ENCODE measurements at places on chromosomes 3 and 15.

GRCh38 chr15:83110381-83110780, 2.9 kb downstream of the TM6SF1 start:
- no peak for DNase-seq

DNA sequence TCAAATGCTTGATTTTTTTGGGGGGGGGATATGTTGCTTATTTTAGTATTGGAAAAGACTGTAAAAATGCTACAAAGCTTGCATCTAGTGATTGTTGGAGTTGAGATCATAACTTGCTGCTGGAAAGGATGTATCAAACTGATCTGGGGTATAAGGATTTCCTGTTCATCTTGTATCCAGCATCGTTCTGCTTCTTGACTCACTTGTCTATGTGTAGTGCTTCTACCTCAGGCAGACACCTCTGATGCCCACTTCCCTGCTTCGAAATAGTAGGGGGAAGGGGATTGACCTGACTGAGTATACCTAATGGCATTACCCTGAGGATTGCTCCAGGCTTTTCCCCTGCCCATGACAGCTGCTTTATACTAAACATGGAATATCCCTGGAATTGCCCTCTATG, 42.7 kb downstream of the STT3B start:
- DNase-seq, result no peak

DNA sequence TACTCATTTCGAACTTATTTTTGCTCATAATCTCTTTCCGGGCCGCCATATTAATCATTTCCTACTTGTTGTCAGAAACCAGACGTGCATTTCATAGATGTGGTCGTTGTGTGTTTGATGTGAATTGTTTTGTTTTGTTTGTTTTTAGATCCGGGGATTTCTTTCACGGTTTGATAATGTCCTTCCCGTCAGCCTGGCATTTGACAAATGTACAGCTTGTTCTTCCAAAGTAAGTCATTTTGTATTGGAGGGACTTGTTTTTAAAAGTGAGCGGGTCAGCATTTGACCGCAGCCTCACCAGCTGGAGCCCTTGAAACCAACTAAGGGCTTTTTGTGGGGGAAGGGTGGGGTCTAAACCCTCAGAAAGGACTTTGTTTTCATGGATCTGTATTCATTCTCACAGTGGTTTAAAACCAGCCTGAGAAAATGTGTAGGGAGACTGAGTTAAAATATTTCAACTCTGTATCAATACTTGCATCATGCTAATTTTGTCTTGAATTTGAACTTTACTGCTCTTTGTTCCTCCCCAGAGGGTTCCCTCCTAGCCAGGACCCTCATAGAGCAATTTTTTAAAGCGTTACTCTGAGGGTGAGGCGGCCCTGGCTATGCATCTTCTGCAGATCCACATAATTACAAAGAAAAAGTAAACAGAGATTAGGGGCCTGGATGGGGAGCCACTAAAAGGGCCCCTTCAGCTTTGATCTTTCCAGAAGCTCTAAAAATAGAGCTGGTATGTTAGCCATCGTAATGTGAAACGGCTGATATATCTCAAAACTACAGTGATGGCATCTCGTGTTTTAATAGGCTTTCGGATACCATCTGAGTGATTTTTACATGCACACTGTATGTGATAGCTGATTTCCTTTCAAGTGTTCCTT, 107.9 kb downstream of the ATG7 start:
- no peak for DNase-seq

DNA sequence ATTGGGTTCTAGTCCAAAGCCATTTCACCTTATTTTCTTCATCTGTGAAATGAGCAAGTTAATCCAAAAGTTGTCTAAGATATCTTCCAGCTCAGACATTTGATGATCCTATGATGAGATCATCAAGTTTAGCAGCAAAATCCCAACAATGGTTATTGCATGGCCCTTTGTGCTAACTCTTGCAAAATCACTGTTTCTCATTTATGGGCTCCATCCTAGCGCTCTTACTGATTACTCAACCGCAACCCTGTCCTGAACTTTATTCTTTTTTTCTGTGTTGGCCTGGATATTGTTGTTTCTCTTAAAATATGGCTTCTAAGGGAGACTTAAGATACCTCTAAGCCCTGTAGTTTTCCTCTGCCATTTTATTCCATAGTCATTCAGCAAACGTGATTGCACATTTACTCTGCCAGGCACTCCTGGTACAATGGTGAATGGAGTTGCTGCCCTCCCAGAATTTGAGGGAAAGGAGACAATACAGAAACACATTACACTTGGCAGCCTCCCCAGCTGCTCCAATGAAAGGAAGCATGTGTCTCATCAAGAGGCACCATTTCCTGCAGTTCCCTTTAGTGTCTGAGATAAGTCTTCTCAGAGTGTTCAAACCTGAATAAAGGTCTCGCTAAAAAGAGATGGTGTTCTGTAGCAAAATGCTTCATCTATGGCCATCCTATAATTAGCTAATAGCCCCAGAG, 4.4 kb downstream of the GXYLT2 start:
- DNase-seq, result no peak

GRCh38 chr3:149151843-149152242, 22.4 kb downstream of the HPS3 start:
- DNase-seq, result no peak

GRCh38 chr3:23075496-23075895, 127.6 kb upstream of the UBE2E2 start:
- no peak for DNase-seq

- no peak for DNase-seq
These were observed 18.9 kb upstream of the ALCAM start for GRCh38 chr3:105347625-105348302.

GRCh38 chr3:160806686-160807085, 50.7 kb downstream of the PPM1L start:
- DNase-seq, result no peak

GRCh38 chr3:115581362-115582135, 41.8 kb upstream of the GAP43 start:
- DNase-seq, result no peak

DNA sequence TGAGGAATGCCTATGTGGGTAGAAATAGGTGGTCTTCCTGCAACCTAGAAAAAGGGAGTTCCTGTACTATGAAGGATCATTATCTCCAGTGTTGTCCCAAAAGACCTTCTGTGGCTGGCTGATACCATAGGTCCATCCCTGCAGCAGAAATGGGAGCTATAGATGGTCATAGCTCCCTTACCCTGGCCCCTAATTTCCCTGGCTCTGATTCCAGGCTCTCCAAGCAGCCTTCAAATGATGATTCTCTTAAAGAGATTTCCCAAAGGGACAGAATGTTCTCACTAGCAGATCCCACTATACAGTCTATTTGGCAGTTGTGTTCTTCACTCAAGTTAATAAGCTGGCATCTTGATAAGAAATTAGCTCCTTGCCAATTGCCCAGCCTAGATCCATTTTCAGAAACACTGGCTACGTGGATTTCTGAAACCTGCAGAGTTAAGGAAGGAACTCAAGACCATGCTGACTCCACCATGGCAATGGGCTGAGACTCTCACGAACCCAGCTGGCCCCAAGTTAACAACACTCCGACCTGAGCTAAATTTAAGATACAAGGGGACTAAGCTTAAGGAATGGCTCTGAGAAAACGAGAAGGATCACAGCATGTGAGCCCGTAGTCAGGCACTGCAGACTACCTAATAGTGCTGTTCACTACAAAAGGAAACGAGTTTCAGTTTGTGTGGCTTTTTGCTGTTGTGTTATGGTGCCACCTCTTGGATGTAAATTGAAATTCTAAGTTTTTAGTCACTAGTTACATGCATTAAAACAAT, 11.4 kb downstream of the C15orf40 start:
- no peak for DNase-seq

DNA sequence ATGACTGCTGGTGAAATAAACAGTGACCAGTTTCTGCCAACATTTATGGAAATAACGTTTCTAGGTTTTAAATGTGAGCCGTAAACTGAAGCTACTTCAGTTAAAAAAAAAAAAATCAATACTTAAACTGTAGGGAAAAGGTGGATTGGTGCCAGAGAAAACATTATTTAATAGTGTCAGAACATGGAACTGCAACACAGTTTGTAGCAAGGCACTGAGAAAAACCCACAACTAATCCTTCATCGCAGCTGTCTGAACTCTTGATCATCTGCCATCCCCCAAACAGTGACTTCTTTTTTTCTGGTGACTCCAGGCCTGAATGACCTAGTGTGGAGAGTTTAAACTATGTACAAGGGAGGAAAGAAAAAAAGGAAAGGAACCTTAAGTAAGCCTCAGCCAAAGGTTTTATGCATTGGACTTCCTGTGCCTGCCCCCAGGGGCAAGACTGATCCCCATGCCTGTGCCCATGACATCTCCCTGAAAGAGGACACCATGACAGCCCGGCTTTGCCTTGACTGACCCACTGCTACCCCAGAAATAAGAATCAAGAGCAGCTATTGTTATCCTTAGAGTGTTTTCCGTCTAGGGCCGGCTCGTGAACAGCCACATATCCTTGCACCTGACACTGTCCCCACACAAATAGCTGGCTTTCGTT, 33.1 kb downstream of the CRTAP start:
- no peak for DNase-seq

GRCh38 chr15:76939715-76940114, 8.2 kb downstream of the RCN2 start:
- DNase-seq, result no peak

GRCh38 chr3:37935290-37935668, 55.3 kb upstream of the VILL start:
- DNase-seq, result no peak

GRCh38 chr15:70269311-70269911, 171.7 kb upstream of the TLE3 start:
- DNase-seq, result no peak

- DNase-seq, result no peak
These were observed 60.0 kb downstream of the AAGAB start for GRCh38 chr15:67194171-67195114.

- DNase-seq, result no peak
These were observed 67.0 kb upstream of the TNFAIP8L3 start for GRCh38 chr15:51161491-51162220.

DNA sequence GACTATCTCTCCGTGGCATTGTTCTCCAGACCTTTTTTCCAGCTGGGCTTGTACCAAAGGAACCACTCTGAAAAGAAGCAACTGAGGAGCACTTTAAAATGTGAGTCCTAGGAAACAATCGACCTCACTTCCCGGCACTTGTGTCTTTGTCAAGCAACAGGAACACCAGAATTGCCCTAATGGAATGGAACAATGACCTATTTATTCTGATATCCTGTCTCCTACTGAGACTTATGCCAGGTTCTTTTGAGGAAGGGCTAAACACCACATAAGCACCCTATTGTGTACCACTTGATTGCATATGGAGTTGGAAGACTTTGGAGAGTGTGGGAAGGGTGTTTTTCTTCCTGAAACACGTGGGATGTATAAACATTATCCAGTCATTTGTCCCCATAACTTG, 56.8 kb upstream of the TGFBR2 start:
- no peak for DNase-seq

GRCh38 chr3:49654955-49655556, 19.1 kb upstream of the APEH start:
- DNase-seq, result no peak

DNA sequence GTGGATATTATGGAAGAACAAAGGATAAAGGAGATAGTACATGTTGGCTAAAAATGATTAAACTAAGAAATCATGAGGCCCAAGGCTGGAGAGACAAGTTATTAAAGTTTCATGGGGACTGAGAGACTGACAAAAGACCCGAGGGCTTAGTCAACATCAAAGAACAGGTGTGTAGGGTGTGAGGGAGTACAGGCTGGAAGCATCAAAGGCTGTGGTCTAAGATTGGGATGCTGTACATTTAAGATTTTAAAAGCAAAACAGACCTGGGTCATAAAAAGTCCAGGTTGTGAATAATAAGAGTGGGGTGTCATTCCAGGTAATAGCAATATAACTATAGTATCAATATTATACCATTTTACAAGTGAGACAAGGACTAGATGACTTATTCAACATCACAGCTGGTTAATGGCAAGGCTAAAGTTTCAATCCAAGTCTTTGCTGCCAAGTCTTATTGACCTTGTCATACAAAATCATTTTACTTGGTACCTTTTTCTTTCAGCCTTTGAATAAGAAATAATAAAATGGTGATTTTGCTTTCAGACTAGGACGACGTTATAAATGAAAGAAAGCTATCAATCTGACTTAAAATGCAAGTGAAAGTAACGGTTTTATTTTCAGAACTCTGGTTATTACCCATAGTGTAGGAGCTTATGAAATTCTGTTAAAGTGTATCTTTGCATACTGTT, 211.6 kb downstream of the TNIK start:
- DNase-seq, result peak; percentile 74

DNA sequence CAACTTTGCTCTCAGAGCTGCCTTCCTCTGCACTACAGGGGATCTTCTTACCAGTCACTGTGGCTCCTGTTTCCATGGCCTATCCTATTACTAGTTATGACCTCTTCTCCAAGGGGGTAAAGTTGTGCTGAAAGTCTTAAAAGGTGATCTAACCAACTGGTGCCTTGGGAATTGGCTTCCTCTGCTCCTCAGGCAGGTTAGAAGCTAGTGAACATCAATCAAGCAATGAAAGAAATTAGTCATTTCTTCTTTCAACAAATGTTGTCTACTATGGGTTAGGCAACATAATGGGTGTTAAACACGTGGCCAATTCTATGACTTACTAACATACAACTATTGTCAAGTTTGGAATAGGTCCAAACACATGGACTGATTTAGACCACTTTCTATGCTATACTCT, 571.4 kb upstream of the NAALADL2 start:
- no peak for DNase-seq

- DNase-seq, result no peak
These were observed 84.8 kb downstream of the ARPP21 start for GRCh38 chr3:35724106-35724505.

GRCh38 chr15:39279311-39279710, 301.6 kb upstream of the THBS1 start:
- DNase-seq, result no peak

DNA sequence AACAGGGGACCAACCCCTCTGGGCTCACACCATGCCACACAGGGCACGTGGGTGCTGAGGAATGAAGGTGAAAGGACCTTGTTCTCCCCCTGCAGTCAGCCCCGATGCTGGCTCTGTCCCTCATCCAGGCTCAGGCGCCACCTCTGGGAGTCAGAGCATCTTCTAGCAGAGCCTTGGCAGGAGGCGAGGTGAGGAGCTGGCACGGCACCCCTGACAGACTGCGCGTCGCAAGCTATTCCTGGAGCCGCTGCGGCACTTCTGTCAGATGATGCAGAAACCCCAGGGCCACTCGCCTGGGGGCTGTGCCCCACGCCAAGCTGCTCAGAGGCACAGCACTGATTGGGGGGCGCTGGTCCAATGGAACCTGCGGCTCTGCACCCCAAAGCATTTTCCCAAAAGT, 62.0 kb downstream of the MGLL start:
- no peak for DNase-seq

GRCh38 chr3:60064210-60065178, 1014.7 kb upstream of the CFAP20DC start:
- DNase-seq, result no peak

DNA sequence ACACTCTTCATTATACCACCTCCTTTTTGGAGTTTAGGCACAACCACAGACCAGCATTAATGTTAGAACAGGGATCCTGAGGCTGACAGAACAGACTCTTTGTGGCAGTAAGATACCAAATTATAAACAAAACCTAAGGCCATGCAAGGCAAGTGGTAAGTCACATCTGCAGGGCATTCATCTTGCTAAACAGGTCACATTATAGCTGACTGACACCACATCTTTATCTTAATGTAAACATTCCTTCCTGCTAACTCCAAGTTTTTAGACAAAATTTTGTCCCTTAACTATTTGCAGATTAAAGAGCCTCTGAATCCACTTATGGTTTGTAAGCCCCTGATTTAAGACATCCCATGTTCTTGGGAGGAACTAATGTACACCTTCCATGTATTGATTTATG, 500.6 kb downstream of the PYDC2 start:
- no peak for DNase-seq

GRCh38 chr15:41795996-41796856, 21.9 kb downstream of the MAPKBP1 start:
- DNase-seq, result no peak

All from GM06990 (cell line).